ENCODE measurements at places on chromosomes 12 and 14.

DNA sequence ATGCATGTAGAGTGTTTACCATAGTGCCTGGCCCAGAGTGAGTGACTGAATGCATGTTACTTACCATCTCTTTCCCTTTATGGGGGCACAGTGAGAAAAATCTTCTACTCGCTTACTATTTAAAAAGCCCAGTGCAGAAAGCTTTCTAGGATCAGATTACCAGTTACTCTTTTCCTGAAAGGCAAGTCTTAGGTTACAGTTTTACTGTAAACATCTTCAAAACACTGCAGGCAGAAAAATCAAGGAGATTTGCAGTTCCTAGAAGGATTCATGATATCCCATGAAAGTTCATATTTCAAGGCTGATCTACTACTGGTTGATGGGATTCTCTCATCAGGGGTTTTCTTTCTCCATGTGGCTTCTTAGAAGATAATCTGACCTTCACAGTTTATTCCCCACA lies 29.3 kb upstream of the DAAM1 start:
- DNase-seq: no peak

GRCh38 chr12:75665216-75665615 lies 153.8 kb upstream of the KRR1 start:
- no peak for DNase-seq

DNA sequence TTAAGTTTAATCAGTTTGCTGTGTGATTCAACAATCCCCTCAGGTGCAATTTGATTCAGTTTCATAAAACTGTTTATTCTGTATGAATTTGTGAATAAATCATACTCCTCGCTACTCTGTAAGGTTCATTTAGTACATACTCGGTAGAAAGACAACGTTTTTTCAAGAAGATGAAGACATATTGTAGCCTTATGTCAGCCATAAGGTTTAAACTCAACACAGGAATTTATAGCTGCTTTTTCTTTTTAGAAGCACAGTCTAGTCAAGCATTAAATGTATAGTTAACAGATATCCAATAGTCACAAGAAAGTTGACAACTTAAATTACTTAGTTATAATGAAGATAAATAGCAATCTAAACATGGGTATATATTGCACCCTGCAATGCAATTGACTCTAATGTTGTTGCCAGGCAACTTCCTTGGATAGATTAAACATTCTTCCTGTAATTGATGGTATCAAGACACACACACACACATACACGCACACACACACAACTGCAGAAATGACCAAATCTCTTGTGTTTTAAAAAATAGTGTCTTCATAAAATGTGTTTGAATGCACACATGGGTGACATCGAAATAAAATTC lies 151.5 kb upstream of the MGAT4C start:
- no peak for DNase-seq

- DNase-seq: no peak
Observed at GRCh38 chr12:130658145-130658911, 57.8 kb downstream of the RIMBP2 start.

DNA sequence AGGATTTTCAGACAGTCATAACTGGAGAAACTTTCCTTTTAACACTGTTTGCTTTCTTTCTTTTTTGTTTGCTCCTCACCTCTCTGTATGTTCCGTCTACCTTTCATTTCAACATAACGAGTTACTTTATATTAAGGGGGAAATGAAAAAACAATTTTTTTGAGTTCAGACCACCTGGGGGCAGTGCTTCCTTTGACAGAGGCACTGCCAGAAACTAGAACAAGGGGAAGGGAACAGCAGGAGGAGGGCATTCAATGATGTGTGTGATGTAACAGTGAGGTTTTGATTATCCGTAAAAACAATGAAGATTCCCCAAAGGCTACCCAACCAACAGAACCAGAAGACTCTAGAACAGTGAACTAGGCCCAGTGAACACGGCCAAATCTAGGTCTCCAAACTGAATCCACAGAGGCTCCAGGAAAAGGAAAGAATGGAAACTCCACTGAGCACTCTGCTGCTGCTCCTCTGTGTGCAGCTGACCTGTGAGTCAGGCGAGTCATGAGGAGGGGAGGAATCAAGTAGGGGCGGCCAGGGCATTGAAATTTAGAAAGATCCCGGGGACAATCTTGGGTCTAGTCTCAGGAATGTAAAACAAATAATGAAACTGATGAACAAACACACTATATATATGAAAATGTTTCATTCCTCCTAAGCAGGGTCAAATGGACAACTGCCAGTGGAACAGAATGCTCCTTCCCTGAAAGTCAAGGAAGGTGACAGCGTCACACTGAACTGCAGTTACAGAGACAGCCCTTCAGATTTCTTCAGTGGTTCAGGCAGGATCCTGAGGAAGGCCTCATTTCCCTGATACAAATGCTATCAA lies 323.5 kb downstream of the DAD1 start:
- no peak for DNase-seq

- no peak for DNase-seq
Observed at GRCh38 chr12:113161415-113162016, 12.0 kb downstream of the CFAP73 start.

GRCh38 chr14:95294834-95295599 lies 24.7 kb downstream of the CLMN start:
- DNase-seq: no peak
